ENCODE measurements at places on chromosomes 11 and 22.
A peak's percentile ranks its signal among the peaks of the same experiment; 100 is the strongest.

DNA sequence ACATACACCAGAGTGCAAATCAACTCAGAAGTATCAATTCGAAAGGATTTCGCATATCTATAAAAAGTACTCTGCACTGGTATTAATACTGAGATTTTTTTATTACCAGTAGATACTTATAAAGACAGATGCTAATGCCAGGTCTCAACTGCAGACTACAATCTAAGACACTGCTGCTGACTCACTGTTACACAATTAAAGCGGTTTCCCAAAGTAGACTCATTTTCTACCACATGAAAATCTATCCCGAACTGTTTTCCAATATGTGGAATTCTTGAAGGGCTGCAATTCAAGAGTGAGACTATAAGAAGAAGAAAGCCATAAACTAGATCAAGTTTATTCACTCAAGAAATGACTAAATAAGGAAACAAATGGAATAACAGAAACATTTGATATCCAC is 57.2 kb upstream of the ARHGAP32 start:
- DNase-seq: no peak

GRCh38 chr11:95584180-95584579 is 205.4 kb downstream of the FAM76B start:
- DNase-seq: no peak

GRCh38 chr11:117950301-117950700 is 21.1 kb upstream of the TMPRSS13 start:
- DNase-seq: no peak

GRCh38 chr11:10686311-10686710 is 7.2 kb downstream of the IRAG1 start:
- no peak for DNase-seq

DNA sequence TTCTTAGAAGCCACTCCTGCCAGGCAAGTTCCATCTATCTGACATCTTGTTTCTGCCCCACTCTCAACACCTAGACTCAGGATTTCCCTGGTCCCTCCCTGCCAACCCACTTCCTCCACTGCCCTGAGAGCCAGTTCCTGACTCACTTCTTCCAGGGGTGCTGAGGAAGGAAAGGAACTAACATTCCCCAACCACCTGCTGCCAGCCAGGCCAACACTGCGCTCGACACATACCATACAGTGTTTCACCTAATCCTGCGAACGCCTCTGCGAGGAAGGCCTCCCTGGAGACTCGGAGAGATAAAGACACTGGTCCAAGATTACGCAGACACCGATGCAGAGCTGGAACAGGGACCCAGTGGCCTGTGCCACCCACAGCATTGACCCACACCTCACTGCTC is 40.2 kb downstream of the MICAL3 start:
- no peak for DNase-seq

DNA sequence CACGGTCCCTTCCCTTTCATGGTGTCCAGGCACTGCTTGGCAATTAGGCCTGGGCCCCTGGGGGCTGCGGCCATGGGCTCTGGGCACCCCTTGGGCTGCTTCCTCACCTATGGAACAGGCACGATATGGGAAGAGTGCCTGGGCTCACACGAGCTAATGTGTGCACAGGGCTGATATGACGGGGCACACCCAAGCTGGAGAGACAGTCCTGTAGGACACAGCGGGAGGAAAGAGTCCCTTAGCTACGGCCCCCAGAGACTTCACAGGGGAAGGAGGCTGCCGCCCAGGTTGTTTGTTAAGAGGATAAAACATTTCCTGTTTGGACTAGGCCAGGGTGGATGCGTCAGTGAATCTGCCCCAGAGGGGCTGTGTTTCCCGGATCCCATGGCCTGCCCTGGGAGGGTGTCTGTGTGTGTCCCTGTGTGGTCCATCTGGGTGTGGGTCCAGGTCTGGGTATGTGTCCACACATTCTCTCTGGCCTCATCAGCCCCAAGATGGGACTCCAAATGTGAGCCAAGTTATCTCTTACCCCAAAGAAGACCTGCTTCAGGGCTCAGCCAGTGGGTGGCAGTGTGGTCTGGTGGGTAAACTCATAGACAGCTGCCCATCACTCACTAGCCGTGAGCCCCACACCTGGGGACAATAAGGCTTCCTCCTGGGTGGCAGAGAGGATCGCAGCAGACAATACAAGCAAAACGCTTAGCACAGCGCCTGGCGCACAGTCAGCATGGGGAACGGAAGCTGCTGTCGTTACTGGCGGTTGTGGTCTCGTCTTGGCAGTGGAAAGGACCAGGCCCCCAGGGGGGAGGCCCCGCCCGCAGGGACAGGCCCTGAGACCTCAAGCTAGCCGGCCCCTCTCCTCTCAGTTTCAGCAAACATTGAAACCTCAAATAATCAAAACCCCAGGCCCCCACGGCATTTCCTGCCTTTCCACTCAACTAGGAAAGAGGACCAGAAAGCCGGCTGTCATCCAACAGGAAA is 3.2 kb upstream of the EMID1 start:
- DNase-seq: peak; percentile 59

DNA sequence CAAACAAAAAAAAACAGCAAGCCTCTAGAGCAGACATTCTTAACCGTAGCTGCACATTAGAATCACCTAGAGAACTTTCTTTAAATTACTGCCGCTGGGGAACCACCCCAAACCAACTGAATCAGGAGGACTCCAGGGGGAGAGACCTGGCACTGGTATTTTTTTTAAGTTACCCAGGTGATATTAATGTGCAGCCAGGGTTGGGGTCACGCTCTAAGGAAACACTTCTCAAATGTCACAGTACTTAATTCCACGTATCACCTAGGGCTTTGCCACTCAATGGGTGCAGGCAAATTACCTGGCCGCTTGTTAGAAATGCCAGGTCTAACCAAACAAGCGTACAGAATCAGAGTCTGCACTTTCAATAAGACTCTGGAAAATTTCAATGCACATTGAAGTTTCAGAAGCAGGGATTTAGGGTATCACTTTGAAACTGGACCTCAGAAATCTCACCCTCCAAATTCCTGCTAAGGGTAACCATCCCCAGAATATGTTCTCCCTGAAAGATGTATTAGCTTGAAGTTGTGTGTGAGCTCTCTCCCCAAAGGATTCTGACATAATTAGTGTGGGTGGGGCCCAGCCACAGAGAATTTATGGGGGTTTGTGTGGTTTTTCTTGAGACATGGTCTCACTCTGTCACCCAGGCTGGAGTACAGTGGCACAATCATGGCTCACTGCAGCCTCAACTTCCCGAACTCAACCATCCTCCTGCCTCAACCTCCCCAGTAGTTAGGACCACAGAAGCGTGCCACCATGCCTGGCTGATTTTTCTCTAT is 12.7 kb upstream of the ISX start:
- no peak for DNase-seq

DNA sequence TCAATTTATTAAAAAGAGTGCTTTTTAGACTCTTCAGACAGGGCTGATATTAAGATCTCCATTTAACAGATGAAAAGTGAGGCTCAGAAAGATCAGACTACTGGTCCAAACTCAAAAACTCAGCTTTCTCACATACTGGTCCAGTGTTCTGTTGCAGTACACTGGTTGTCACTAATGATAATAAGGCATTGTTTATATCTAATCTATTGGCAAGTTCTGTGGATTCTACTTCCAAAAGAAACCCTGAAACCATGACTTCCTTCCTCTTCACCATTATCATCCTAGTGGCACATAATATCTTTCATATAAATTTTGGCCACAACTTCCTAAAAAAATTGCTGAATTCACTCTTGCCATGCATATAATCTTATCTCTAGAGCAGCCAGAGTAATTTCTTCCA is 36.9 kb downstream of the F2 start:
- DNase-seq: no peak

- DNase-seq: no peak
These were observed 56.8 kb downstream of the DGCR2 start for GRCh38 chr22:19065298-19065859.

GRCh38 chr11:77003963-77004362 is 30.2 kb upstream of the B3GNT6 start:
- no peak for DNase-seq

- DNase-seq: no peak
These were observed 7.6 kb downstream of the DLG2 start for GRCh38 chr11:85619499-85619898.

- no peak for DNase-seq
These were observed 145.1 kb downstream of the TBC1D22A start for GRCh38 chr22:46907241-46908215.

DNA sequence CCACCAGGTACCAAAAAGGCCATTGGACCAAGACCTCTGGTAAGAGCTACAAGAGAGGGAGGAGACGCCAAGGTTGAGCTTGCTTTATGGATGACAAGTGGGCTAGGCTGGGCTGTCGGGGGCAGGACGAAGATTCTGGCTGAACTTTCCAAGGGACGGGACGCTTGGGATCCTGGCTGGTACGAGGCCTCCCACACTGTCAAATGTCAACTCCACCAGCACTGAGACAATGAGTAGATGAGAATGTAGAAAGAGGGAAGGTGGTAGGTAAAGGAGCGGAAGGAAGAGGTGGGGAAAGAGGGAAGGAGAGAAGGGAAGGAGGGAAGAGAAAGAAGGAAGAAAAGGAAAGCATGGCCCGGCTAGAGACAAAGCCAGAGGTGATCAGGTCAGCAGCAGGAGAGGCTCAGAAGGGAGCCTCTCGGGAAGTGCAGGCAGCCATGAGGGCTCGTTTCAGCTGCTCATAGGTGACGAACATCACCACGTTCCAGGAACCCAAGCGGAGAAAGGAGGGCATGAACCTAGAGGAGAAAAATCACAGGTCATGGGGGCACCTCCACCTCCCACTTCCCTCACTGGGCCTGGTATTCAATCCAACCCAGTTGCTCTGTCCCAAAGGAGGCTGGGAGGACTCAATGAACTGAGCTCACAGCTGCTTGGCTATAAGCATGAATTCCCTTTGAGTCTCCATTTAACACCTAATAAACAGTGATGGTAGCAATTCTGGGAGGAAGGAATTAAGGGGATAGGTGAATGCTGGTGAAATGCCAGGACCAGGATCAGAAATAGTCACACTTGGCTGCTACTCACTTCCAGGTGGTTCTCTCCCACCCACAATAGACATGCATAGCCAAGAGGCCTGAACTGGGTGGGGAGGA is 7.8 kb downstream of the UCP2 start:
- no peak for DNase-seq

DNA sequence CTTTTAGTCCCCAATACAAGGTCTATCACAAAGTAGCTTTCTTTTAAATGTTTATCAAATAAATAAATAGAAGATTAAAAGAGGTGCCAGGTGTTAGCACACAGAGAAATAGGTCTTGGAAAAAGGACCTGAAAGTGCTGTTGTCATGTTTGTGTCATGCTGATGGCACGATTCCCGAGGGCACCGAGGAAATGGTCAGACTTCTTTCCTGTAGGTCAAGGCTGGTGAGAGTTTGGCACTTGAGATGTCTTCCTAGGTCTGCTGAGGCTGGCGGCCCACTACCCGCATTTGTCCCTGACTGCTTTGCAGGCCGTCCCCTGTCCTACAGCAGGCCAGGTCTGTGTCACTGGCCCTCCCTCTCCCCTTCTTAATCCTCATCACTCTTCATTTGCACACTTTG is 112.1 kb downstream of the ATXN10 start:
- DNase-seq: no peak

DNA sequence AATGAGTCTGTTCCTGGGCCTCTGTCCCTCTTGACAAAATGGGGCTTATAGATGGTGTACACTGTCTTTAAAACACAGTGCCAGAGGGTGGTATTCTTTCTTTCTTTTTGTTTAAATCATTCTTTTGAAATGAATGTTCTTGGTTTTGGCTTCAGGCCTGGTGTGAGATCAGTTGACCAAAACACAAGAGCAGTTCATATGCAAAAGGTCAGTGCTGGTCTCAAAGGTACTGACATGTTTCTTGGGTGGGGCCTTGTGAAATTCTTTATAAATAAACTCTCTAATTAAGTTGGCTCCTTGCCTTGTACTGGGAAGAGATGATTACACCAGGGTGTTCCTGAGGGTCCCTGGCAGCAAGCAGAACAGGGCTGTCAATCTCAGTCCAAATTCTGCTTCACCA is 110.0 kb downstream of the FBXO7 start:
- DNase-seq: no peak

GRCh38 chr11:115993590-115993989 is 489.4 kb upstream of the CADM1 start:
- DNase-seq: no peak

DNA sequence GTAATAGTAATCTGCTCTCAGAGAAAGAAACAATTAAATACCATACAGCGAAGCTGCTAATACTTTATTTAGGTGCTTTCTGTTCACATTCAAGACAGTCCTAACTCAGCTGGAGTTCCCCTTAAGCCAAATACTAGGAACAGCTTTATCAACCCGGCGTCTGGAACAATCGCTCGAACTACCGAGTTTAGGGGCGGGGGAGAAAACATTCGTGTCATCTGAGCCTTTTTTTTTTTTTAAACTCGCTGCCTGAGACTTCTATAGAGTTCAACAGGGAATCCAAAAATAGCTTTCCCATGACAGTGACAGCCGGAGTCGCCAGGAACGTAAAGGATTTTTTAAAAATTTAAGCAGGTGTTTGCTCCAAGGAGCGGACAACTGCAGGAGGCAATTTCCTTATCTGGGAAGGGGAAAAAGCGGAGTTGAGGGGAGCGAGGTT is 852 bp downstream of the TRAF6 start:
- no peak for DNase-seq

- DNase-seq: no peak
These were observed 2.0 kb downstream of the NUP98 start for GRCh38 chr11:3795131-3796001.

- DNase-seq: no peak
These were observed 770.6 kb downstream of the FAM181B start for GRCh38 chr11:81963018-81963417.

GRCh38 chr11:126523441-126524205 is 168.1 kb downstream of the ST3GAL4 start:
- DNase-seq: no peak

GRCh38 chr11:46242041-46242951 is 35.2 kb upstream of the CREB3L1 start:
- no peak for DNase-seq

- DNase-seq: no peak
These were observed 84.1 kb downstream of the PARVA start for GRCh38 chr11:12461516-12461915.

DNA sequence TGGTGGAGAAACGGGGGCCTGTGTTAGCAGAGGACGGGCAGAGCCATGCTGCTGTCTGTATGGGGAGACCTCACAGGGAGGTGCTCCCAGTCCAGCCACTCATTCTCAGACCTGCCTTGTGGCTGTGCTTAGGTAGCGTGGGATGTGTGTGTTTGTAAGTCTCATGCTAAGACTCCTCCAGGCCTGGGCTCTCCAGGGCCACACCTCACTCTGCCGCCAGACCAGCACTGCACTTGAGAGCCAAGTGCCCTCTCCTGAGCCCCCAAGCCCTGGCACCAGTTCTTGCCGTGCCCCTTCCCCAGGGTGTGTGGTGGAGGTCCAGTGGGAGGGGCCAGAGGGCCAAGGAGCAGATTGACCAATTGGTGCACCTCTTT is 108.8 kb downstream of the BCR start:
- no peak for DNase-seq
